ENCODE measurements at places on chromosomes 7 and 10.

- no peak for DNase-seq
Measured at GRCh38 chr10:75950997-75951589, 519.7 kb downstream of the LRMDA start.

- DNase-seq = no peak
Measured at GRCh38 chr7:32140210-32140939, 70.2 kb upstream of the PDE1C start.

DNA sequence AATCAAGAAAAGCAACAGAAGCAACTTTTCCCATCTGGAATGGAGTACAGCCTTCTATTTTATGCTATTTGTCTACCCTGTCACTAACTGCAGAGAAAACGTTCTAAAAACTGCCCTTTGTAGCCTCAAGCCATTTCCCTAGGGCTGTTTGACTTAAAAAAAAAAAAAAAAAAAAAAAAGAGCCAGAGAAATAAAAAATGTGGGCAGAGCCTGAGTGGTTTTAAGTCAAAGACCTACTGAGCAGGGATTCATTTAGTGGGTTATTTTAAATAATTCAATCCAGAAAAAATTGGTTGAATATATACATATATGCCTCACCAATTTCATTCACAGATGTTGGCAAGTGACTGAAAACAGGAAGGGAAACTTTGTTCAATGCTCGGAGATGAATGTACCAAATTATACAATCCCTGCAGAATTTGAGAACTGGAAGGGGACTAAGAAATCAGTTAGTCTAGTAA is 75.2 kb downstream of the PPP1R3C start:
- DNase-seq = no peak

- DNase-seq = no peak
Measured at GRCh38 chr10:517872-518475, 171.5 kb downstream of the DIP2C start.

- DNase-seq = no peak
Measured at GRCh38 chr7:74511345-74511744, 57.6 kb downstream of the GTF2IRD1 start.

DNA sequence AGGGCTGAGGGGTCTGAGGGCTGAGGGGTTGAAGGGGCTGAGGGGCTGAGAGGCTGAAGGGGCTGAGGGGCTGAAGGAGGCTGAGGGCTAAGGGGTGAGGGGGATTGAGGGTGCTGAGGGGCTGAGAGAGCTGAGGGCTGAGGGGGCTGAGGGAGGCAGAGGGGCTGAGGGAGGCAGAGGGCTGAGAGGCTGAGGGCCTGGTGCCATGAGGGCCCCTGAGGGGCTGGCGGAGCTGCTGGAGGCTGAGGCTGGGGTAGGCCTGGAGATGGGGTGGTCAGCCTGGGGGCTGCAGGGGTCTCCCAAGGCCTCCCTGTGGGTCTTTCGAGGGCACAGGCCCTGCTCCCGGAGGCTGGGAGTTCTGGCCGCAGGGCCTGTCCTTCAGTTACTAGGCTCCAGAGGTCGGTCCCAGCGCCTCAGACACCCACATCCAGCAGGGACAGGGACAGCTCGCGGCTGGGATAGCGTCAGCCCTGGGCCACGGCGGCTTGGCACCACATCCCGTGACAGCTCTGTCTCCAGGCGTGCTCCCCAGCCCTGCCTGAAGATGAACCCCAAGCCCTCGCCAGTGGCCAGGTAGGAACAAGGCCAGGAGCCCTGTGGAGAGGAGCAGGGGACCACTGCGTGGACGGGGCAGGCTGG is 16.9 kb downstream of the MYO1G start:
- no peak for DNase-seq

- DNase-seq = peak; percentile 6
Measured at GRCh38 chr7:3482147-3482921, 181.3 kb downstream of the SDK1 start.

Measured in activated CD4-positive, alpha-beta T cell treated with anti-CD3 and anti-CD28 coated beads, Interleukin-2, Interleukin-6, amounts not matched to agents 100 ng/mL and 50 ng/mL, durations not matched to agents 16 hours and 8 hours (primary cell).